Stimulated activated CD4-positive, alpha-beta T cell treated with anti-CD3 and anti-CD28 coated beads, Interleukin-4, amount 100 ng/mL, for 48 hours (primary cell): ENCODE measurements at places on chromosomes 11 and 22.
A peak's percentile ranks its signal among the peaks of the same experiment; 100 is the strongest.

- DNase-seq, result no peak
Observed at GRCh38 chr11:492427-493226, 14.4 kb downstream of the RNH1 start.

DNA sequence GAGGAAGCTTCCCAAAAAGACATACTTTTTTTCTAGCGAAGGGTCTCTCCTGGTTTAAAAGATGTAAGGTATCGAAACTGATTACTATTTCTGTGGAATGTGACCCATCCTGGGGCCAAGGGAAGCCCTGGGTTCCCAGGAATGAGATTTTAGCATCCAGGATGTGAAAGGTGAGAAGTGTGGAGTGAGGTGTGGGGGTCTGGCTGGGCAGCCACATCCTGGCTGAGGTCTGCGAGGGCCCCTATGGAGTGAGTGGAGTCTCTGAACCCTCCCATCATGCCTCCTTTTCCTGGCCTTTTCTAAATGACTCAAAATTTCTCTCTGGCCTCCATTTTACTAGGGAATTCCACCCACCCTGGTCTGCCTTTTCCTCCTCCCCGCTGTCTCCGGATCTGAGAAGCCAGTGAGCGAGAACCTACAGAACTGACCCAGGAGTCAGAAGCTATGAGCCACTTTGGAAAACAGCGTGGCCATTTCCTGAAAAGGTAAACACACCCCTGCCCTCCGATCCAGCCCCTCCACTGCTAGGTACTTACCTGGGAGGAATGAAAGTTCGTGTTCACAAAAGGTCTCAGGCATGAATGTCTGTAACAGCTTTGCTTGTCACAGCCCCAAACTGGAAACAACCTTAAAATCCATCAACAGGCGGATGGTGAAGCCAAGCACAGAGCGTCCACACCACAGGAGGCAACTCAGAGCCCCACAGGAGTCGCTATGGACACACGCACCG is 27.7 kb upstream of the SHANK2 start:
- no peak for DNase-seq

DNA sequence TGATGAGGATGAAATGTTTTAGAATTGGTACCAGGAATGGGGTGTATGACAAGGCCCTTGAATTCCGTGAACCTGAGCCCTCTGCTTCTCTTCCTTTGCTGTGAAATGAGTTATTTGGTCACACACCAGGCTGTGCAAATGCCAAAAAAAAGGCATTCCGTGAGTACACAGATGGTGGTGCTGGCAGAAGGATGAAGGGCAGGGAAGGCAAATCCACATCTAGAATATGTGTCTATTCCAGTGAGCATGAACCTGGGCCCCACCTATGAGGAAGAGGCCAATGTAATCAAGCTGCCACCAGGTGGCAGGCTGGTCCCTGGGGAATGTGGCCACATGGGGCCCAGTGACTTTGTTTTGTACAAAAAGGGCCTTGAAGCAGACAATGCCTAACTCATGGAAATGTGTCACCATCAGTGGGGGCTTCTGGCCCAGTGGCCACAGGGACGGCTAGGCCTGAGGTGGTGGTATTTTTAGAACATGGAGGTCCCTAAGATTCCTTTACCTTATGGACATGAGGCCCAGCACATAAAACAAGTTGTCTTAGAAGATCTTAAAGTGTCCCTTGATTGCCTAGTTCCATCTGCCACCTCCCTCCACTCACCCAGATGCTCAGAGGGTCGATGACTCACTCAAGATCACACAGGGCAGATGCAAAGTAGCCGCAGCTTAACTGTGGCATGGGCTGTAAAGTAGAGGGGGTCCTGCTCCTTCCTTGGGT is 3.9 kb upstream of the RNF215 start:
- peak; percentile 64 for DNase-seq

DNA sequence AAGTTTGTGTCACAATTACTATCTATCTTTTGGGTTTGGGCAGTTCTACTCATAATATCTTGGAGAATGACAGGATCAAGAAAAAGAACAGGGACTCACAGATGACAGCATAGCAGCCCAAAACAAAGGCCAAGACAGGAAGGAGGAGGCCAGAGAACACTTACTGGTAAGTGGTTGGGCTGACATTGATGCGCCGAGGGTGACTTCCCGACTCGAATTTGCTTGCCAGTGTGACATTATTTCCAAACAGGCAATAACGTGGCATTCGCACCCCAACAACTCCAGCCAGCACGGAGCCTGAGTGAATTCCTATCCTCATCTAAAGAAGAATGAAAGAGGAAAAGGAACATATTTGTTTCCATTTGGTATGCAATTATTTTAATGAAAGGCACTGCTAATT is 309.9 kb downstream of the GUCY1A2 start:
- no peak for DNase-seq

DNA sequence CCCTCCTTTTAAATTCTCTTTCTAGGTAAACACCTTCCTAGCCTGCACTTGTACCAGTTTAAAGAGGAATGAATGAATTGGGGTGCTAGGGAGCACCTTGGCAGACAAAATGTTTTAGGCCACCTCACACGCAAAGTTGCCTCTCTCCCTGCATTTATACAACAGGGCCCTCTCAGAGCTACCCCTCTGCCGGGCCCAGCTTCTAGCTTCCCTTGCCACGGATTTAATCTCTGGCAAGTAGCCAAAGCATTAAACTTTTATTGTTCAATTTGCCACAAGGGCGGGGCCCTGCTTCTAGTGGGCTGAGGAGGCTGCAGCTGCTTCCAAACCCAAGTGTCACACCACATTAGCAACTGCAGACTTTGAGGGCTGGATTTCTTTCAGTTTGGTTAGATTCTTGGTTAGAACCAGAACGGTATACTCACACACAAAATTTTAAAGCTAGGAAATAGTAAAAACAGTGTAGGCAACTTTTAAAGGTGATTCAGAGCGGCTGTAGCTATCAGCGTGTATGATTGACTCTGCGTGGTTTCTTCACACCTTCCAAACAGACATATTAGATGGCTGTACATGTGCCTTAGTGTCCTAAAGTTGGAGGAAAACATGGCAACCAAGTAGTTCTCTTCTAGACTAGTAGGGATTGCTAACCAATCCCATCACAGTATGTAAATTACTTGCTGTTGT is 6.5 kb downstream of the KREMEN1 start:
- DNase-seq, result no peak

GRCh38 chr11:61752117-61752924 is at the start of gene MYRF:
TSS of gene MYRF (plus strand) at chr11:61752636. CDS start at chr11:61752745, 109 bp downstream.
- peak; percentile 54 for DNase-seq

- no peak for DNase-seq
Observed at GRCh38 chr22:19483481-19484244, 3.9 kb downstream of the CDC45 start.

DNA sequence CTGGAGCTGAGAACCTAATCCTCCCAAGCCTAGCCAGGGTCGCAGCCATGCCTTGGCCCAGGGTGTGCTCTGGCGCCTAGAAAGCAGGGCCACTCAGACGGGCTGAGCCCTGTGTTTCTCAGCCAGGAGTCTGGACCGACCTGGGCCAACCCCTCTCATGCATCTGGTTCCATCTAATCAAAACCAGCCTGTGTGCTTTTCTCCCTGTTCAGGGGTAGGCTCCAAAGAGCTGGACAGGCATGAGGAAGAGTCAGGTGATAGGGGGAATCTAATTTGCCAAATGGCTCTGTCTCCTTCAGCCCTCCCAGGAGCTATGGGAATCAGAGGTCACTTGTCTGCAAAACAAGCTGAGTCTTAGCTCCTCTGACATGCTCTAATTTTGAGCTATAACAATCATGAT is 55.7 kb downstream of the SCUBE1 start:
- DNase-seq, result no peak

- no peak for DNase-seq
Observed at GRCh38 chr11:120316880-120317688, 8.0 kb upstream of the TLCD5 start.

- no peak for DNase-seq
Observed at GRCh38 chr11:72648384-72649136, 25.7 kb downstream of the PDE2A start.
